Right ventricle myocardium superior (tissue), 1 donor: ENCODE measurements at places on chromosomes 2 and 18.

DNA sequence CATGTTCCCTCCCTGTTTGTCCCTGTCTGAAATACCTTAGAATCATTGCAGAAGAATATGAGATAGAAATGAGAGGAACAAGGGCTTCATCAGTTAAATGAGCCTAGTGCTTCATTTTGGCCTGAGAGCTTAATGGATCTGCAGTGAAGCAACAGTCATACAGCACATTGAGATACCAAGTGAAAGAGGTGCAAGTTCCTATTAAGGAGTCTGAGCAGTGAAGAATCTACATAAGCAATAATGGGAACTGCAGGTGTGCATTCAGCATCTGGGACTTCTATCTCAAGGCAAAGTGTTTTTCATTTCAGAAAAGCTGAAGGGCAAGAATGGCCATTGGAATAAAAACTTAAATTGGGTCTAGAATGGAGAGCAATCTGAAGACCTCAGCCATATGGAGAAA, 323.2 kb upstream of the SLC39A10 start:
- no peak for DNase-seq

DNA sequence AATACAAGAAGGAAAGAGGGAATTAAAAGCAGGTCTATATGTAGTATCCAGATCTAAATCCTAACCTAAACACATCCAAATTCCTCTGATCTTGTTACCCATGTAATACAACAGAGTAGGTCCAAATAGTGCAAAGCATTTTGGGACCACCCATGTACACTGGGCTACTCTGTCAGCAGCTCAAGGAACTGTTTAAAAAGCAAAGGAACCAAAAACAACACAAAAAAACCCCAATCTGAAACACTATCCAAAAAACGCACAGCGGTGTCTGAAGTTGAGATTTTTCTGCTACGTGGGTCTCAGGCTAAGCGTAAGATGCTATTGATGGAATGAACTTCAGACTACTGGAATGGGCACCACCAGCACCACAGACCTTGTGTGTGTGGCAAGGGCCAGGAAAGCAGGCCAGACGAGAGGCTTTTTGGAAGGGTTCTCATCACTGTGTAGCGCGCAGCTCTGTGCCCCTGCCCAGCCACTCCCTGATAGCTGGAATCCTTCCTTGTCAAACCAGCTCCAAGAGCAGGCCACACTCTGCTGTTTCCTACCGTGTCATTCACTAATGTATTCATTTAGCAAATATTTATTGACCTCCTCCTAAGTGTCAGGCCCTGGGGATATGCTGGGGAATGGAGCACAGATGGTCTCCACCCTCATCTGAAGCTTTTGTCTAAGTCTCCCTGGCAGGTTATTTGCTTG, 101.4 kb downstream of the COLEC12 start:
- DNase-seq: no peak

GRCh38 chr2:173511942-173512341, 157.3 kb downstream of the CDCA7 start:
- no peak for DNase-seq

DNA sequence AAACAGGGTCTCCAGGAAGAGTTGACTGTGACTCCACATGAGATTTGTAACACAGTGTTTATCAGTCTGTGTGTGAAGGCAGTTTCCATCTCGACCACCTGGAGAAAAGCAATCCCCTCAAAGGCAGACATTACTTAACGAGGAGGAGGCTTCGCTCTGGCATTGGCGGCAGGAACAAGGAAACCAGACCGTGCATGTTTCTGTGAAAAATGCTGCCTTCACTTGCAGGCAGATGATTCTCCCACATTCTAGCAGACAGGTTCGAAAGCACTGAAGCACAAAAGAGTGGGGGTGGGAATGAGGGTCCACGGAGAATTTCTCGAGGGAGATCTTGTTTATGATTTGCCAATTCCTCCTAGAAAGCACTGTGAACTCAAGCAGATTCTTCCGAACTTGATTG, 414.0 kb downstream of the SLC4A3 start:
- no peak for DNase-seq

DNA sequence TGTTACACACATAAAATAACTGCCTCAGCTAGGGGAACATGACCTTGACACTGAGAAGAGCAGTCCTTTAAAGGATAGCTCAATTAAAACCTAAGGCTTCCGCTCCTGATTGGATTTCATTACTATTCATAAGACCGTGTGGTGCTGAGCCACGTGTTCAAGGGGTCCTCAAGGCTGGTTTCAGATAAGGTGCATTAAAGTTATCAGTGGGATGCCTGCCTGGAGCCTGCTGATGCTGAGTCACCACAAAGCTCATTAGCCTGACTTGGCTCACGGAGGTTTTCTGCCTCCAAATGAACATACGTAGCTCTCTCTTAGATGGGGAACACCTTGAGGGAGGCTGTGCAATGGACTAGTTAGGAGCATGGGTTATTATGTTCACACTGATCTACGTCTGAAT, 518.9 kb downstream of the TDRD15 start:
- no peak for DNase-seq

- no peak for DNase-seq
Measured at GRCh38 chr18:22951823-22952222, 18.7 kb downstream of the RBBP8 start.

- peak; percentile 62 for DNase-seq
Measured at GRCh38 chr2:222319586-222320435, 21.0 kb upstream of the PAX3 start.

- no peak for DNase-seq
Measured at GRCh38 chr18:11324956-11325882, 175.8 kb upstream of the PIEZO2 start.

DNA sequence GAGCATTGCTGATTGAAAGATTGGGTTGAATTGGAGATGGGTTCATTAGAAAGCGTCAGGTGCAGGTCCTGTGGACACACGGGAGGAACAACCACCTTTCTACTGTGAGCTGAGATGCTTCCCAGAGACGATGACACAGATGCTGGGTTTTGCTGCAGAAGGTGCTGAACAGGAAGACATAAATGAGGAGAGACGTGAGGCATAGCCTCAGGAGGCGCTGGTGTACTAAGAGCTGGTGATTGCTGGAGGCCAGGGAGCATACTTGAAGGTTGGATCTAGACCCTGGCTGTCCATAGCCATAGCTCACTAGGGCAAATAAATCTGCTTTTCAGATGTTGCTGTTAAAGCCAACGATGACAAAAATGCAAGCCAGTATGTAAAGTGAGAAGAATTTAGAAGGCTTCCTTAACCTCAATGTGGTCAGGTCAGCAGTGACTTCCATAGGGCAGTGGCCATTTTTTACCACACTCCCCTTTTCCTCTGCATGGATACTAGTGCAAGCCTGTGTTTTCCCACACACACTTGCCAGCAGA, 153.7 kb downstream of the SOX11 start:
- no peak for DNase-seq

DNA sequence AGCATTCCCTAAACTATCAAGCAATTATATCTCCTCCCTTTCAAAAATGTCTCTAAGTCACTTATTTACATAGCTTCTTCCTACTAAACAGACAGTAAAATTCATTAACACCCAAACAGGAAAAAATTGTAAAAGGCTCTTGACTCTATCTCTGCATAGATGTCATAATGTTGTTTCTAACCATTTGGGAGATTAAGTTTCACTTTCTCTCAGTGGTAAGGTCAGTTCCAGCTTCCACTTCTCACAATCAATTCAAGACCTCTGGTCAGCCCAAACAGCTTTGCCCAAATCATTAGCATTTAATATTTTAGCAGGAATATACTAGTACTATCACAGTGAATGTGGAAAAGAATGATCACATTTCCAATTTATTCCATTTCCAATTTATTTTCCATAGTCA, 374.3 kb upstream of the MC4R start:
- DNase-seq: no peak

DNA sequence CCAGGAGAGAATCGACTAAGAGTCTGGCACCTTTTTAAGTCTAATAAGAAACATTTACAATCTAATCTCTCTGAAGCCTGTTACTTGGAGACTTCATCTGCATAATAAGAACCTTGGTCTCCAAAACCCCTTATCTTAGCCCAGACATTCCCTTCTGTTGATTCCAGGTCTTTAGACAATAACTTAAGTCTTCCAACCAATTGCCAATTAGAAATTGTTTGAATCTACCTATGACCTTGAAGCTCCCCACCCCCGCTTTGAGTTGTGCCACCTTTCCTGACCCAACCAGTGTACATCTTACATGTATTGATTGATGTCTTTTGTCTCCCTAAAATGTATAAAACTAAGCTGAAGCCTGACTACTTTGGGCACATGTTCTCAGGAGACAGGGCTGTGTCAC, 49.5 kb upstream of the DTNA start:
- DNase-seq: no peak

DNA sequence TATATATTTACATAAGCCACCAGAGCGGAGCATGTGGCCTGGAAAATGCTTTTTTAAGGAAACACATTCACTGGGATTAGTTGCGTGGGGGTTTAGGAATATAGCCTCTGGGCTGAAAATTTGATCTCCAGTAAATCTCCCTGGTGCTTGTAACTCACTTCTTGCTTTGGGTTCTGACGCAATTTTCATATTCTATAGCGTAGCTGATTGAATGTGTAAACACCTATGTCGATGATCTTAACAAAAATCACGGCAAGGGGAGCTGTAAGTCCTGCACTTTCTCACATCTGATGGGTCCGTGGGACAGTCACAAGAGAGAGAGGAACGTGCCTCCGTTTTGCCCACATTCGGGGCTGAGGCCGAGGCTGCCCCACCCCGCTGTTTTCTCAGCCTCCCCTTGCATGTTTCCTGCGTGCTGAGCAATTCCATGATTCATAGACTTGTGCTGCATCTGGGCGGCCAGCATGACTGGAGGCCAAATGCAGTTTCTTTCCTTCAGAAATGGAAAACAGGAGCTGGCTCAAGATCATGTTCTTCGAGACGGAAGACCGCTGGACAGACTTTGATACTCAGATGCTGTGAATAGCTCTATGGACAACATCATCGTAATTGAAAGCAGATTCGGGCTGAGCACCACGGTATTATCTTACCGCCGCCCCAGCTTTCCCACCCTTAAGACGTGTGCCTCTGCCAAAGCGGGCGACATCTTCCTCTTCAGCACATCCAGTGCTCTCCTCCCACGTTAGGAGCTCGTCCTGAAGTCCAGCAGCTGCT, 109.2 kb downstream of the TMEM18 start:
- DNase-seq: no peak

- DNase-seq: no peak
Measured at GRCh38 chr18:28801876-28802275, 624.9 kb upstream of the CDH2 start.

DNA sequence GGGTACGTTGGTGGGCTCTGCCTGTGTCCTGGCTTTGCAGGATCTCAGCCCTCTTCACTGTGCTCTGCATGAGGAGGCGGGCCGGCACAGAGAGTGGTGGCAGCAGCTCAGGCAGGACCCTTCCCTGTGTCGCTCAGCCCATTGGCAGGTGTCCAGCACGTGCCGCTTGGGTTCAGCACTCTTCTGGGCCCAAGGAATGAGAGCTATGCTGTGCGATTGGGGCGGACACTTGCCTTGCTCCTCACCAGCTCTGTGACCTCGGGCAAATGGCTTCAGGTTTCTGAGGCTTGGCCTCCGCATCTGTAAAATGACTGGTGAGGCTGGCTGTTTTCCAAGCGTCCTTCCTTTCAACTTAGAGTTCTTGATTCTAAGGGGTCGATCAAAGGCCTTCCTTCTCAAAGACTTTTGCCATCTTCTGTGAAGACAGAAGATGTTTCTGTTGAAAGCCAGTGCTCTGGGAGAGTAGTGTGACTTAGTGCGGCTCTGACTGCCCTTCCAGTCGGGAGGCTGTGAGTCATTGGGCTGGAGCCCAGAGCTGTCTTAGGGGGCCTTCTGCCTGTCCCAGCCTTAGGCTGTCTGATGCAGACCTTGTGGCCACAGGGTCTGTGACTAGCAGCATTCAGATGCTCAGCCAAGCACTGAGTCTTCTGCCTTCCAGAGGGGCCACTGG, 35.6 kb downstream of the GLI2 start:
- peak; percentile 71 for DNase-seq

DNA sequence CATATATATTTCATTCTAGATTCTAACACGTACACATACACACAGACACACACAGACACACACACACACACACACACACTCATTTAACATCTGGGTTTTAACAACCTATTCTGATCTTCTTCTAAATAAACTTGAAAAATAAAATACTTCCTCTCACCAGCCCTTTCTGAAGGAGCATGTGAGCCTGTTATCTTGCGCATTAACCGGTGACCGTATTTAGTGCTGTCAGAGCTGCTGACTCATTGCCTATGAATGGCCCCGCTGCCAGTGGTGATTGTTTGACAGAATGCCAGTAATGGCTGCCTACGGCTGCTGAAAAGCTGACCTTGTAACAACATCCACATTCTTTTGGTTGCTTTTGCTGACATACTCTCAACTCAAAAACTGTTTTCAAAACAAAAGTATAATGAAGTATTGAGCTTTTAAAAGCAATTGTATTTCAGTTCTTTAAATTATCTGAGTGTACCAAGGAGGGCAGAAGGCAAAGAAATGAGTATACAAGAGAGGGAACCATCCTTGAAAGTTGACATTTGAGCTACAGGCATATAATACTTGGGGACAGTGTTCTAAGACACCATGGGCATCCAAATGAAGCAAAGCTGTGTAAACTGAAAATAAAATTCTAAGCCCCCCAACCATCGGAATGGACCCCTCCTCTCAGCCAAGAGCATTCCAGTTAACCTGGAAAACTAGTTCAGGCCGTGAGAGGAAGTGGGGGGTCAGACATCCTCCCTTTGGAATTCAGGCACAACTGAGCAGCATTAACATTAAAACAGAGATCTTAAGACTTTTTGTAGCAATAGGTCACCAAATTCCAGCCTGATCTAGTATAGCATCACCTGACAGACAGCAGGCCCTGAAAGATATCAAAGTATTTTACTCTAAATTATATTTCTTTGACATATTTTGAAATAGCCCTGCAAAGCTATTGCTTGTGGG, 50.2 kb upstream of the DTNA start:
- peak; percentile 84 for DNase-seq

GRCh38 chr18:34956663-34957062, 84.5 kb upstream of the MAPRE2 start:
- DNase-seq: no peak

- DNase-seq: no peak
Measured at GRCh38 chr2:239722760-239723470, 302.2 kb downstream of the NDUFA10 start.

DNA sequence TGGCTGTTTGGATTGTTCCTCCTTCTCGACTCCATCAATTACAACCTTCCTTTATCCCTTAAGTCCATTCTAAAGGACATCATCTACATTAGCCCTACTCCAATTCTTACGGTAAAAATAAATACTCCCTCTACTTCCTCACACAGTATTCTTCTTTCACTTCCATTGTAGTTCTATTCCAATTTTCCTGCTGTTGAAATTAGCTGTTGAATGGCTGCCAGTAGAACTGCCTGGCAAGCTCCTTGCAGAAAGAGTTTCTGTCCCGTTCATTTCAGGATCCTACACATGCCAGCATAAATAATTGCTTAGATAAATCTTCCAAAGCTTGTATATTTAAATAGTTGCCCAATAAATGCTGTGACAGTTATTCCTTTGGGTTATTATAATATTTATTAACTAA, 459.3 kb upstream of the TRIB2 start:
- no peak for DNase-seq
